ENCODE measurements at places on chromosomes 1 and 21. TPM values are rescaled to one million over a fixed set of nuclear protein-coding genes. Genes with fewer than 3 reads are reported as not detected.

GRCh38 chr1:113091988-113092594, 19.1 kb downstream of the LRIG2 start:
- H3K4me3 ChIP-seq, result no peak overlapping the region
- DNase-seq, result no peak
- H3K36me3 ChIP-seq, result peaks cover 18% of the 10 kb centered on the region
- peaks cover 28% of the 10 kb centered on the region for H3K4me1 ChIP-seq
- H3K27me3 ChIP-seq, result no peaks in the 10 kb centered on the region
- no peak overlapping the region for H3K27ac ChIP-seq

DNA sequence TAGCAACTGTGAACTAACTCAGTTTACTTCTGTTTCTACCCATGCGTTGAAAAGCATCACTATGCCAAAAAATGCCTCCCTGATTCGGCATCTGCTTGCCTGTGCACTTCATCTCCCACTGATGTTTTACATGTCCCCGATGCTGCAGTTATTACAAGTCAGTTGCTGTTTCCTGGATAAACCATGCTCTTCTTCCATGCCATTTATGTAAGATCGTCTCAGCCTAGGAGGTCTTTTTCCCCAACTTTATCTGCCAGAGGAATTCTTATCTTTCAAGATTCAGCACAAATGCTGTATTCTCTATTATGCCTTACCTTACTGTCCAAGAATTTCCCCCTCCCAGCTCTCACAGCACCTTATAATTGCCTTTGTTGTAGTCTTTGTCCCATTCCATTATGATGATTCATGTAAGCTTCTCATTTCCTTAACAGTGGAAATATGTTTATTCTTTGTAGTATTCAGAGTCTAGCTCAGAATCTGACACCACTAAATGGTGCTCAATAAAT, 30.0 kb downstream of the PRKACB start:
- H3K27ac ChIP-seq, result peak overlapping the region; percentile 7
- no peaks in the 10 kb centered on the region for H3K27me3 ChIP-seq
- DNase-seq, result no peak
- H3K36me3 ChIP-seq, result peaks cover 13% of the 10 kb centered on the region
- H3K4me3 ChIP-seq, result no peak overlapping the region

- peaks cover 30% of the 10 kb centered on the region for H3K27me3 ChIP-seq
- H3K4me1 ChIP-seq, result no peaks in the 10 kb centered on the region
- H3K36me3 ChIP-seq, result no peaks in the 10 kb centered on the region
- no peak overlapping the region for H3K4me3 ChIP-seq
- H3K27ac ChIP-seq, result no peak overlapping the region
Measured at GRCh38 chr1:34266127-34266951, 89.6 kb downstream of the C1orf94 start.

DNA sequence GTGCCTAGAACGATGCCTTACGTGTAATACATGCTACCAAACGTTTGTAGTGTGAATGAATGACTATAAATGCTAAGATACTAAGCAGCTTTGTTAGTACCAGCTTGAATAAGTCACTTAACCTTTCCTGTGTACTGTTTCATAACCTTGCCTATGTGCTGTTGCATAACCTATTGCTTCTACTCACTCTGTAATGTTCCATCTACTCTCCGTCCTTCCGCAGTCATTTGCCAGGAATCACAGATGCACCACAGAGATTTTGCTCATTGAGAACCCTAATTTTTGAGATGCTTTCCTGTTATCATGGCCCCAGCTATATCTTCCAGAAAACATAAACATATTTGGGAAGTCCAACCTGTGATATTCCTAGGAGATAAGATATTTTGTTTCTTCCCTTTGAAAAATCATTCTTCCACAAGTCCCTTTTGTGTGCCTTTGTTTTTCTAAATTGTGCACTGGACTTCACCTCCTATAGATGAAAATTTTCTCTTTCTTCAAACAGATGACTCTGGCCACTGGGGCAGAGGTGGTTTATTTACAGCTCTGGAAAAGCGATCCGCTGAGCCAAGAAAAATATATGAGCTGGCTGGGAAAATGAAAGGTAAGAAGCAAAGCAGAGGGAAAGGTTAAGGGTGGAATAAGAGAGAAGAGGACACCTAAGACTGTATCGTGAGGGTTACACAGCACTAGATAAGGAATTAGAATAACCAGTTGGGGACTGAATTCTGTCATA, 44.8 kb downstream of the CHD1L start:
- H3K36me3 ChIP-seq, result peaks cover 61% of the 10 kb centered on the region
- H3K4me3 ChIP-seq, result no peak overlapping the region
- H3K27me3 ChIP-seq, result no peaks in the 10 kb centered on the region
- no peaks in the 10 kb centered on the region for H3K4me1 ChIP-seq

- no peak overlapping the region for H3K27ac ChIP-seq
- no peak overlapping the region for H3K4me3 ChIP-seq
- H3K36me3 ChIP-seq, result no peaks in the 10 kb centered on the region
Measured at GRCh38 chr1:202104073-202104472, 18.6 kb upstream of the GPR37L1 start.

Gene AKR7A3
- polyA plus RNA-seq, result not detected

GRCh38 chr1:70503358-70503757, 92.3 kb downstream of the CTH start:
- H3K27ac ChIP-seq, result no peak overlapping the region
- DNase-seq, result no peak
- H3K36me3 ChIP-seq, result no peaks in the 10 kb centered on the region

- no peaks in the 10 kb centered on the region for H3K36me3 ChIP-seq
- no peak overlapping the region for H3K27ac ChIP-seq
- no peak for DNase-seq
- no peaks in the 10 kb centered on the region for H3K4me1 ChIP-seq
- H3K4me3 ChIP-seq, result no peak overlapping the region
Measured at GRCh38 chr1:68812333-68812732, 315.5 kb upstream of the DEPDC1 start.

GRCh38 chr1:6288665-6289064, 27.8 kb upstream of the GPR153 start:
- no peaks in the 10 kb centered on the region for H3K27me3 ChIP-seq
- H3K27ac ChIP-seq, result no peak overlapping the region
- no peak overlapping the region for H3K4me3 ChIP-seq
- DNase-seq, result no peak
- H3K4me1 ChIP-seq, result no peaks in the 10 kb centered on the region
- H3K36me3 ChIP-seq, result peaks cover 7% of the 10 kb centered on the region

- H3K4me3 ChIP-seq, result no peak overlapping the region
- no peaks in the 10 kb centered on the region for H3K36me3 ChIP-seq
- peaks cover 17% of the 10 kb centered on the region for H3K4me1 ChIP-seq
- H3K27me3 ChIP-seq, result no peaks in the 10 kb centered on the region
- H3K27ac ChIP-seq, result no peak overlapping the region
Measured at GRCh38 chr1:226126824-226127569, 59.5 kb downstream of the ACBD3 start.

DNA sequence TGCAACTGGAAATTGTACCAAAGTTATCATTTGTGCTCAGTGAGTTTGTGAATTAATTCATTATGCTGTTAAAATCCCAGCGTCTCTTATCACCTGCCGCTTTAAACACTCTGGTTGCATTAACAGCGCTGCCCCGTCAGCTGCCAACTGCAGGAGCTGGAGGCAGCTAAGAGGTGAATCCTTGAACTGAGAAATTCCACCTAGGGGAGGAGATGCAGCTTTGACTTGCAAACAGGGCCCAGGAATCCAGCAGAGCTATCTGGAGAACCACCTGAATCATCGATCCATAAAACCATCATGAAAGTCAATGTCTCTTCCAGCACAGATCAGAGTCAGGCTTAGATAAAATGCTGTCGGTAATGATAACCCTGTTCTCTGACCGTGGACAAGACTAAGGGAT, 140.7 kb upstream of the PTBP2 start:
- no peak for DNase-seq
- peaks cover 16% of the 10 kb centered on the region for H3K27me3 ChIP-seq
- no peak overlapping the region for H3K4me3 ChIP-seq
- H3K27ac ChIP-seq, result no peak overlapping the region

DNA sequence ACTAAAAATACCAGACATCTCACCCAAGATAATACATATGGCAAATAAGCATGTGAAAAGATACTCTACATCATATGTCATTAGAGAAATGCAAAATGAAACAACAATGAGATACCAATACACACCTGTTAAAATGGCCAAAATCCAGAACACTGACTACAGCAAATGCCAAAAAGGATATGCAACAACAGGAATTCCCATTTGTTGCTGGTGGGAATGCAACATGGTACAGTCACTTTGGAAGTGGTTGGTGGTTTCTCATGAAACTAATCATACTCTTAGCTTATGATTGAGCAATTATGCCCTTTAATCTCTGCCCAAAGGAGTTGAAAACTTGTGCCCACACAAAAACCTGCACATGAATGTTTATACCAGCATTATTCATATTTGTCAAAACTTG, 6.4 kb upstream of the RGS2 start:
- H3K27ac ChIP-seq, result no peak overlapping the region
- H3K4me3 ChIP-seq, result no peak overlapping the region
- peaks cover 2% of the 10 kb centered on the region for H3K27me3 ChIP-seq
- H3K36me3 ChIP-seq, result no peaks in the 10 kb centered on the region
- no peak for DNase-seq

DNA sequence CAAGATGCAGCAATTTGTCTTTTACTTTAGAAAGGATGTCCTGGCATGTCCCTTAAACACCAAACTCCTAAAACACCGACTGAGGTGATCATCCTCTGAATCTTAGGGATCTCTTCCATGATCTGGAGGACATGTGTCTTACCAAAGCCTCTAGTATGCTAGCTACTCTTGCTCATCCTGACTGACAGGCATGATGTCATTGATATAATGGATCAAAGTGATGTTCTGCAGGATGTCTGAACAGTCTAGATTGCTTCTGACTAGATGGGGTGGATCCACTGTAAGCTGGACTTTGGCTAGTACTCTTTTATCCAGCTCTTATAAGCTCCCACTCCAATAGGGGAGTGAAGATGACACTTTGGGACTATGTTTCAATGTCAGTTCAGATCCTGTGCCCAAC, 11.3 kb upstream of the CGN start:
- no peak overlapping the region for H3K4me3 ChIP-seq
- H3K4me1 ChIP-seq, result no peaks in the 10 kb centered on the region
- DNase-seq, result no peak

Gene KRTAP13-2
- polyA plus RNA-seq, result not detected

Gene AGBL4
- polyA plus RNA-seq, result not detected

DNA sequence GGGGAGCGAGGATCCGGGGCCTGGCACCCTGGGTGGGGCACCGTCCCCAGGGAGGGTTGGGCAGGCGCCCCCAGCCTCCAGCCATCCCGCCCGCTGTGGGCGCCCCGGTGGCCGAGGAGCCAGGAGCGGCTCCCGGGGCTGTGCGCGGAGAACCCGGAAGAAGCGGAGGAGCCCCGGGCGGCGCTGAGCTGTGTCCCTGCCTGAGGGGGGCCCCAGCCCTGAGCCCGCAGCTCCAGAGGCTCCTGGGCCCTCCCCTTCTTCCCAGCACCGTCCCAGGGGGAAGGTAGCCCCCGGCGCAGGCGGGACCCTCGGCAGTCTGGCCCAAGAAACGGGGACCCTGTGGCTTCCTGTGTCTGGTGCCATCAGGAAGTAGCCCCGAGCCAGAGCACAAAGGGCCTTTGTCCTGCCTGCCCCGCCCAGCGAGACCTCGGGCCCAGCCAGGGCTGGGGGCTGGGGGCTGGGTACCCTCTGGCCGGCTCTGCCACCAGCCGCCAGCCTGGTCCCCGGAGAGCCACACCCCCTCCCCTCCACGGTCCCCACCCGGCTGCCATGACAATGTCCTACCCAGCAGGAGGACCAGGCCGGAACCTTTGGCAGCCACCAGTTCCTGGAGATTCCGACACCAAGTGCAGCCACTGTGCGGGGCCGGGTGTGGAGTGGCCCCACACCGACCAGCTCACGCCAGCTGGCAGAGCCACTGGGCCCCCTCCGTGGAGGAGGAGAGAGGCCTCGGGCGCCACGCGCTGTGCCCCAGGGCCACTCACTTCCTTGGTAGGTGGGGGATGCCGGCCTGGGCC, 15.6 kb upstream of the TTLL10 start:
- peak overlapping the region; percentile 69 for H3K27ac ChIP-seq
- no peaks in the 10 kb centered on the region for H3K27me3 ChIP-seq
- no peaks in the 10 kb centered on the region for H3K36me3 ChIP-seq
- H3K4me3 ChIP-seq, result peak overlapping the region; percentile 67

Gene DYNLT4
- polyA plus RNA-seq, result 0.24 TPM

DNA sequence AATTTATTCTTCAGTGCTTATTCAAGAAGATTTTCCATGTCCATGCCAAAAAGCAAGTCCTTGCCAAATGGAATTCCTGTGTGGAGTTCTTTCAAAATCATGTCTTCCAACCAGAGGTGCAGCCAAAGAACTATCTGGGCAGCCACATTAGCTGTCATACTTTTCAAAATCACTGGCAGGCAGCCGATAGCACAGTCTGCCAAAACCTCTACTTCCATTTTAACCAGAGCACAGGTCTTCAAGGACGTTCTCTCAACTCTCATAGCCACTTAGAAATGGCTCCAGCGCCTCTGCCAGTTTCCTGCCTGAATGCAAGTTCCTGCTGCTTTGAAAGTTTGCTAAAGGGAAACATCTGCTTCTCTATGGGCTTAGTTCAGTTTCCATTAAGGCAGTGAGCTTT, 975.7 kb upstream of the ADGRL4 start:
- no peak overlapping the region for H3K27ac ChIP-seq
- H3K4me3 ChIP-seq, result no peak overlapping the region
- no peaks in the 10 kb centered on the region for H3K4me1 ChIP-seq
- no peaks in the 10 kb centered on the region for H3K36me3 ChIP-seq
- no peaks in the 10 kb centered on the region for H3K27me3 ChIP-seq

Gene GBP6
- not detected for polyA plus RNA-seq

GRCh38 chr1:95752515-95753381, 518.7 kb downstream of the RWDD3 start:
- no peaks in the 10 kb centered on the region for H3K27me3 ChIP-seq
- no peaks in the 10 kb centered on the region for H3K4me1 ChIP-seq
- no peak for DNase-seq
- H3K36me3 ChIP-seq, result no peaks in the 10 kb centered on the region
- H3K4me3 ChIP-seq, result peak overlapping the region; percentile 16
